Smooth muscle cell of the brain vasculature (primary cell): ENCODE measurements at places on chromosomes 7 and 10.

DNA sequence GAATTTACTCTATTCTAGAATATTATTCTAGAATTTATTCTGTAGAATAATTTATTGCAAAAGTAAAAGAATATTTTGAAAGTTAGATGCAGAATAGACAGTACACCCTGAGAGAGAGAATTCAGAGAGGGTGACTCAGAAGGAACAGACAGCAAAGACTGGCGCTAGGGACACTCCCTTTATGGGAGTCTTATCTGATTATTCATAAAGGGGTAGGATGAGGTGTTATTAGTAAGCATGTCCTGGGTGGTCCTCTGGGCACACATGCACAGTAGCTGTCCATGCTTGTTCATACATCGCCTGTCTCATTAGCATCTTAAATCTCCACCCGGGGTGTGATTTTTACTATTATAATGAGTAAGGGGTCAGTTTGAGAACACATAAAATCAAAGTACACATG lies 100.1 kb downstream of the XPNPEP1 start:
- no peak for DNase-seq

DNA sequence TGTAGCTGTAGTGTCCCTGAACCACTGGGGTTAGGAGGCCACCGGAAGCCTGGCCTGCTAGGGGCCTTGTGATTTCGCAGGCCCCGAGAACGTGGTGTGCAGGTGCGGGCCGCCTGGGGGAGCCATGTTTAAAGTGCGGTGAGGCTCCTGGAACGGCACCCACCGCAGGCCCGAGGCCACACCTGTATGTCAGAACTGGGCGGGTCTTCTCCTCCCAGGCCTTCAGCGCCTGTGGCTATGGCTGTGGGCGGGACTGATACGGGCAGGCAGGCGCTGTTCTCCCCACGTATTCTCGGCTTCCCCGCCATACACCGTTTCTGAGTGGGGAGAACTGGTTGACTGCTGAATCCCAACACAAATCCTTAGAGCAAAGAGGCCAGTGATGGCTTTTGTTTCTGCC lies 74.8 kb downstream of the DNAJB6 start:
- no peak for DNase-seq

GRCh38 chr7:129615018-129615417 lies 3.5 kb downstream of the NRF1 start:
- DNase-seq: no peak

DNA sequence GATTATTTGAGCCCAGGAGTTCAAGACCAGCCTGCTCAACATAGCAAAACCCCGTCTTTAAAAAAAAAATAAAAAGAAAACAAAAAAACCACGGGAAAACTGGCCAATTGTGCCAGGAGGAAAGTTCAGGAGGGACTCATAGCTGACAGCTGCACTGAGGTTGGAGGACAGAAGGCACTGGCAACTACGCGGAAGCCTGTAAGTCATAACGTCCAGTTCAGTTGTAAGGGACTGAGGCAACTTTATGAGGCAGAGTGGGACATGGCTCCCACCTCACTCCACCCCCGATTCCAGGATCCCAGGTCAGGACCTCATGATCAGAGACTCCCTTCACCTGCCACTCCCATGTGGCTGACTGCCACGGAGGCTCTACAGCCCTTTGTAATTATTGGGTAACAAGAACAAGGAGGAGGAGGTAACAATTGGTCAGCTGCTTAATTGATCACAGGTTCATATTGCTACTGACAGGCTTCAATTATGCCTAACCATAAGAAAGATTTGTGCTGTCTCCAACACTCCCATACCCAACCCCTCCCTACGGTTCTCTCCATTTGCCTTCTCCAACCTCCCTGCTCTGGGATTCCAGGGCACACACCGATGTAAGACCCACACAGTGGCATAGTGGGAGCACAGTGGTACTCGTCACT lies 1.9 kb upstream of the CCL24 start:
- no peak for DNase-seq

- DNase-seq: peak; percentile 10
Observed at GRCh38 chr10:132961787-132962622, 19.6 kb upstream of the CFAP46 start.

DNA sequence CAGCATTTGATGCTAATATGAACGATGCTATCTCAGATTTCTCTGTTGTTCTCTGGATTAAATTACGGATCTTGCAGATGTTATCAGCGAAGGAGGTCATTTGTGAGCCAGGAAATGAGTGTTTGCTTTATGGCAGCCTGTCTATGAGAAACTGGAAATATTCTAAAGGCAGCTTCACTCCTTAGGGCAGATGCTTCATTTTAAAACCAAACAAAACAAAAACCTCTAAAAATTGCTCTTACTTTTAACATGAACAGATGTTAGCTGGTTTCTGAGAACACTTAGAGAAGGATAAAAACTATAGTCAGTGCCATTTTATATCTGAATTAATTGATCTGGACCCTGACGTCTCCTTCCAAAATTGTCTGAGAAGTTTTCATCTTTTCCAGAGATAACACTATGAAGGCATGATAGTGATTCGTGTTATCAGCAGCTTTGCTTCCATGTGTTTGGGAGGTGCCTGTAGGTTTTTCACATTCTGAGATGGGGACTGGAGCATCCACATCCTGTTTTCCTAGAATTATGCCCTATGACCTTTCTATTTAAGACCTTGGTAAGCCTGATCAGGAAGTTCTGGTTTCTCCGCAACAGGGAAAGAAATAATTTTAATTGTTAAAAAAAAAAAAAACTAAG lies 53.1 kb downstream of the CPED1 start:
- no peak for DNase-seq

- DNase-seq: no peak
Observed at GRCh38 chr10:9035355-9035754, 980.9 kb downstream of the GATA3 start.

DNA sequence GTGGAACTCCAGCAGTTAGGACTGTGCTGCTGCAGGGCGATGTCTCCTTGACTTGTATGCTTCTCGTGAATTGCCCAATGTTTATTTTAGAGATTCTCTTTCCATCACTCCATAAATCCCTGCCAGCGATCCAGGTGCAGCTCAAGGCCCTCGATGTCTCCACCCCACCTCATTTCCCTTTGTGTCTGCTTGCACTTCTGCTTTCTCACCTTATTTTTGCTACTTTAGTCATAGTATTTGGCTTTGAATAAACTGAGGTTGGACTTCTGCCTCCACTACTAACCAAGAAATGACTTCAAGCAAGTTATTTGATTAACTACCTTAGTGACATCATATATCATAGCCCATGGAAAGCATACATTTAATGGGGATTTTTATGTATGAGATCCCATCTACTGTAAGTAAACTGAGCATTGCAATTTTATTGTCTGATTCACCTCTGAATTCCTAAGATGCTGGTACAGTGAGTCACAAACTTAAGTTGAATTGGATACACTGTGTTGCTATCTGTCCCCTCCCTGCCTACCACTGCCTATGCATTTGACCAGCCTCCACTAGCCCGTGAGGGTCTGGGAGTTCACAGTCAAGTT lies 255.8 kb downstream of the ABCA13 start:
- no peak for DNase-seq
